ENCODE measurements at places on chromosomes 5 and 9. TPM values are rescaled to one million over a fixed set of nuclear protein-coding genes. Genes with fewer than 3 reads are reported as not detected.

Gene ATG10
- 17.3 TPM for total RNA-seq

Gene ASTN2
- 5.1 TPM for total RNA-seq

Gene SLC34A3
- total RNA-seq = 0.11 TPM

Gene NEUROG1
- not detected for total RNA-seq

Gene GRM6
- total RNA-seq = not detected

Gene PCSK5
- total RNA-seq = 8.2 TPM

Gene ENTPD2
- not detected for total RNA-seq

Gene FGF10
- not detected for total RNA-seq

Gene FGF1
- 0.54 TPM for total RNA-seq

Gene QRFP
- total RNA-seq = not detected

Gene HMMR
- total RNA-seq = 3.5 TPM

Gene FCN2
- not detected for total RNA-seq

Gene SHOC1
- not detected for total RNA-seq

Gene RNF224
- total RNA-seq = 0.76 TPM

Gene IFNB1
- not detected for total RNA-seq

Gene SLC6A7
- not detected for total RNA-seq

Gene TNC
- 18.1 TPM for total RNA-seq

Gene CSF1R
- 46.7 TPM for total RNA-seq

Gene FOXD1
- total RNA-seq = 6.2 TPM

Gene NSA2
- 82.1 TPM for total RNA-seq

Gene PCDHB7
- total RNA-seq = 0.79 TPM

Gene NOXA1
- 0.39 TPM for total RNA-seq

Gene DBH
- not detected for total RNA-seq

Gene NR6A1
- 1.6 TPM for total RNA-seq

Gene CAVIN4
- 0.79 TPM for total RNA-seq

Gene TRIP13
- total RNA-seq = 9.2 TPM

Gene PCDHA13
- 0.11 TPM for total RNA-seq

Gene LAMC3
- 0.39 TPM for total RNA-seq

Gene LECT2
- total RNA-seq = not detected

Gene PCDHGA12
- total RNA-seq = 6.7 TPM

Gene FCN1
- total RNA-seq = not detected

Gene NPR3
- 0.11 TPM for total RNA-seq

Gene STOML2
- 182 TPM for total RNA-seq

Gene CARD9
- total RNA-seq = 4.7 TPM

Gene STXBP1
- 16.6 TPM for total RNA-seq

Gene EMB
- 2.2 TPM for total RNA-seq

Gene ARL14EPL
- total RNA-seq = not detected

Gene TOR2A
- 9.4 TPM for total RNA-seq

Gene NFX1
- total RNA-seq = 34.5 TPM

Gene TAS2R1
- total RNA-seq = 0.76 TPM

Gene IL5
- not detected for total RNA-seq

Gene ST8SIA4
- 7.5 TPM for total RNA-seq

Gene SPINK1
- total RNA-seq = not detected

Gene TMEFF1
- 0.39 TPM for total RNA-seq

Gene C5orf52
- total RNA-seq = not detected

Gene RPL37
- 1,774 TPM for total RNA-seq

Gene TMC1
- total RNA-seq = 0.79 TPM
